Cardiac muscle cell (in vitro differentiated cells and primary cell): ENCODE measurements at places on chromosomes 7 and 10.

GRCh38 chr7:92095380-92095779, 38.9 kb downstream of the CYP51A1 start:
- no peak for DNase-seq

DNA sequence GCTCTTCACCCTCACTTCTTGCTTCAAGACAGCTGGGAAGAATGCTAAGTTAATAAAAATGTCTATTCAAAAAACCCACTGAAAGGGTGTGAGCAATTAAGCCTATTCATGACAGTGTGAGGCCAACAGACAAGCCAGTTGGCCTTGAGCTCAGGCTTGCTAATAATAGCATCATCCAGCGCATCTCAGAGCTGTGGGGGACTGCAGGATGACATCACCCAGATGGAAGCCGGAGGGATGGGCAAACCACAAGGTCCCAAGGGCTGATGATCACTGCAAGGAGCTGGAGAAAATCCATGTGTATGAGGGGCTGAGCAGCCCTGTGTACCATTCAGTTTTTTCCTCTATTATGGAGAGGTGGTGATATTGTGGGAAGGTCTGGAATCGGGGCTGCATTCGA, 770.4 kb downstream of the TNS3 start:
- no peak for DNase-seq

DNA sequence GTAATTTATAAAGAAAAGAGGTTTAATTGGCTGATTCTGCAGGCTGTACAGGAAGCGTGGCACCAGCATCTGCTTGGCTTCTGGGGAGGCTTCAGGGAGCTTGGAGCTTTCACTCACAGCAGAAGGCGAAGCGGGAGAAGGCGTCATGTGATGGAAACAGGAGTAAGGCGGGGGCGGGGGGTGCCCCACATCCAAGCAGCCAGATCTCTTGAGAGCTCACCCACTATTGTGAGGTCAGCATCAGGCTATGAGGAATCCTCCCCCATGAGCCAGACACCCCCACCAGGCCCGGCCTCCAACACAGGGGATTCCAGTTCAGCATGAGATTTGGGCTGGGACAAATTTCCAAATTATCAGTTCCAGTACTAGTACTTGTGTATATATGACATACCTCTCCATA, 46.2 kb downstream of the WDR37 start:
- no peak for DNase-seq

- no peak for DNase-seq
Observed at GRCh38 chr7:134654104-134654775, 7.6 kb downstream of the BPGM start.

GRCh38 chr10:85510682-85511081, 855.9 kb downstream of the GRID1 start:
- DNase-seq: no peak

GRCh38 chr10:88926566-88927415, 25.8 kb downstream of the ACTA2 start:
- peak; percentile 96 for DNase-seq

DNA sequence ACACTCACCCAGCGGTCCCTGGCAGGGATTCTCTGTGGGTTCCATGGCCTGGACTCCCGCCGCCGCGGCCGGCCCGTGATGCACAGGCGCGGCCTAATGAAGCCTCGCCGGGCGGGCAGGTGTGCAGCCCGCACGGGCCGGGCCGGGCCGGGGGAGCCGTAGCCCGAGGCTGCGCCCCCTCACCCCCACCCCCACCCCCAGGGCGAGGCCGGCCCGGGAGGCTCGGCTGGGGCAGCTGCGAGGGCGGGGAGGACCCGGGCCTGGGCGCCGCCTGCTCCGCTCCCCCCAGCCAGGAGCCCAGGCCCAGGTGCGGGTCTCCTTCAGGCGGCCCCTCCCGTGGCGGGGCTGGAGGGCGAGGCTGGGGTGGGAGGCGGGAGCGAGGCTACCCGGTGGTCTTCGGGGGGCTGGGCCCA, at the start of gene NOBOX:
TSS of gene NOBOX (minus strand) at position 45 of the 413 bp plus-strand sequence.
- no peak for DNase-seq

DNA sequence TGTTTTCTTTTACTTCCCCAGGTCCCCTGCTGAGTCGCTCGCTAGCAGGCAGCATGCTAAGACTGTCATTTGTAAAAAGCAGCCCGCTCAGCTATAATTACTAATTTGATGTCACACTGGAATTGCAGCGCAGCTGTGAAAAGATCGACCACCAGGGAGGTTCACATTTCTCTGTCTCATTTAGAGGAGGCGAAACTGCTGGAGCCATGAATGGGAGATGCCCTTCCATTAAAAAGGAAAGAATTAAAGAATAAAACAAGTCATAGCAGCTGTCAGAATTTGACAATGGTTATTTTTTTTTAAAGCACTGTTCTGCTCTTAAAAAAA, 153.5 kb downstream of the PIP4K2A start:
- DNase-seq: no peak

DNA sequence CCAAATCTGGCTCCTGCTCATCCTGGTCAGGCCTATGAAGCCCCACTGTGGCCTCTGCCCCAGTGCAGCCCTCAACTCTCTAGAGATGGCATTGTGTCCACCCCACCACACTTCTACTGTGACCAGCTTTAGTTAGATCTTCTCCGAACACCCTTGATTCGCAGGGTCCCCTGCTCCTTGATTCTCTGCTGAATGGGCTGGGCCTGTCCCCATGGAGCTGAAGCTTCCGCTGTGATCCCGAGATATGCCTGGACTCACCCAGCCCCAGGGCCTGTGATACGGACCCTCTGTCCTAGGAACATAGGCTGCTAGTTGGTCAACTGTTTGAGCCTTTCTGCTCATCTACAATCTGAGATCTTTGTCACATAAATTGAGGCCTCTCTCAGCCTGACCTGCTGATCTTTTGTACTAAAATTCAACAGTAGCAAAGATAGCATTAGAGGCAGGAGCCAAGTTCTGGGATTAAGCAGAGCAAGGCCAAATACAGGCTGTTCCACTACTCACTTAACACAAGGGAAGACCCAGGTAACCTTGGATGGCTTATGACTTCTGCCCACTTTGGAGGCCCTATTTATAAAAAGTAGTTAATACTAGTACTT, 6.5 kb upstream of the PPIF start:
- DNase-seq: no peak

DNA sequence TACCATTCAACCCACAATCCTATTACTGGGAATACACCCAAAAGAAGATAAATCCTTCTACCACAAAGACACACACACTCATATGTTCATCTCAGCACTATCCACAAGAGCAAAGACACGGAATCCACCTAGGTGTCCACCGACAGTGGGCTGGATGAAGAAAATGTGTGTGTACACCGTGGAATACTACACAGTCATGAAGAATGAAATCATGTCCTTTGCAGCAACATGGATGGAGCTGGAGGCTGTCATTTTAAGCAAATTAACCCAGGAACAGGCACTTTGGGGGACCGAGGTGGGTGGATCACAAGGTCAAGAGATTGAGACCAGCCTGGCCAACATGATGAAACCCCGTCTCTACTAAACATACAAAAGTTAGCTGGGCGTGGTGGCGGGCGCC, 8.3 kb upstream of the FOXL3 start:
- DNase-seq: no peak

GRCh38 chr7:107726356-107727130, 17.4 kb upstream of the CBLL1 start:
- no peak for DNase-seq

DNA sequence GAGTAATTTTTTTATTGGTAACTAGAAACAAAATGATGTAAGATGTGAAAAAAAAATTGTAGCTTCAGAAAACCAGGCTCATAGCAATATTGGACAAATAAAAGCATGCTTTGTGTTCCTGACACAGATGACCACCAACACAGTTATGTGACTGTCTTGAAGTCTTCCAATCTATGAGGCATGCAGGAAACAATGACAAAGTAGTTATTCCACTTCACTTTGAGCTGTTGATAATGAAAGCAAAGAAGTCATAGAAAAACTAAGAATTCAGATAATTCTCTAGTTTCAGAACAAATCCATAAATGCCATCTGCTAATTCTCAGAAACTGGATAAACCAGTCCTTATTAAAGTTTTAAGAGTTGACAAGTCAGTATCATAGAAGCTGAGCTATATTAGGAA, 378.4 kb upstream of the SEMA3D start:
- peak; percentile 7 for DNase-seq

DNA sequence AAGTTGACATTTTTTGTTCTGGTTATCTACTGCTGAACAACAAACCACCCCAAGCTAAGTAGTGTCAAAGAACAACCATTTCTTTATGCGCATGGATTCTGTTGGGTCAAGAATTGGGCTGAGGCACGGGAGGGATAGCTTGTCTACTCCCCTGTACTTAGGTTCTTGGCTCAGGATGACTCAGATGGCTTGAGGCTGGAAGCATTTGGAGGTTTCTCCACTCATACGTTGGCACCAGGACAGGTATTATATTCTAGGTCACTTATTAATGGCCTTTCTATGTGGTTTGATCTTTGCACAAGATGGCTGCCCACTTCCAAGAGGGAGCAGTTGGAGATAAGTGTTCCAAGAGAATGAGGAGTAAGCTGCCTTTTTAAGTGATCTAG, 11.8 kb upstream of the TFAM start:
- DNase-seq: no peak

DNA sequence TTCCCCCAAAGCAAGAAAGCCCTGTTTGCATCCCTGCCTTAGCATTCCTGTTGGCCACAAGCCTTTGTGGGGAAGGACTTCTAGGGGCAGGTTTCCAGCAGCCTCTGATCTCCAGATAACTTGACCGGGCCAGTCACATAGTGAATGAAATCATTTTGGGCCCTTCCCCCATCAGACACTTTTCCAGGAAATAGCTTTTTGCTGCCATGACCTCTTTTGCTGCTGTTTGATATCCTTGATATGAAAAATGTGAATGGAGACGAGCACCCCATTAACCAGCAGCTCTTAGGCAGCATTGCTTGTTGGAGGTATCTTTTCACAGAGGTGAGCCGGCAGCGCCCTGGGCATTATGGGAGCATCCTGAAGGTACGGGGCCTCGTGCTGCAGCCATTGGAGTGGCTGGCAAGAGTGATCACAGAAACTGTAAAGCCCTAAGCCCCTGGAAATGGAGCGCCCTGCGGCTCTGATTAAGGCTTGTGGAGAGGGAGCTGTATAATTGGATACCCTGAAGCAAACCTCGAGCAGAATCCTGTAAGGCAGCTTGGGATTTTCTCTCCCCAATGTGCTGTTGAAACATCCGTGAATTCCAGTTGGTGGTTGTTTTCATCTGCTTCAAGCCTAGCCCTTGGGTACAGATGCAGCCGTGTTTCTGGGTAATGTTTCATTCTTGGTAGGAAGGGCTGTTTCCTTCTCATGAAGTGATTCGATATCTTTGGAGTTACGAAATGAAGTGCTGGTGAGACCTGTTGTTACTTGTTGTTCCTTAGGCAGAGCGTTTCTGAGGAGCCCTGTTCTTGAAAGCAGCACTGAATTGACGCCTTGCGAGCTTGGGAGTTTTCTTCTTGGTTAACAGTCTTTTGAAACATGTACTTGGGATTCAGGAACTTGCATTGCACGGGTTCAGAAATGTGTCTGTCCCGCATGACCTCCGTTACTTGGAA, 179.0 kb downstream of the PTEN start:
- DNase-seq: peak; percentile 46

DNA sequence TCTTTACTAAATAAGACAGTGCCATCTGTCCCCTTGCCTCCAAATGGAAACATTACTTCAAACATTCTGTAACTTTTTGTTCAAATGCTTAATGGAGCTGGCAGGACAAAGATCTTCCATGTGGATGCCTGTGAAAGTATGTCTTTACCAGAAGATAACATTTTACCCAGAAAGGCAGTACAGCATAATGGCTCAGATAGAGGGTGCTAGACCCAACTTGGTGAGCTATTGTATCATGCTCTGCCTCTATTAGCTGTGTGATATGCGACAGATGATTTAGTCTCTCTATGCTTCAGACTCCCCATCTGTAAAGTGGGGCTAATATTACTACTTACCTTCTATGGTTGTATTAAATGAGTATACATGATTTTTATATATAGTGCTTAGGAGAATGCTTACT, 8.8 kb upstream of the SMKR1 start:
- no peak for DNase-seq

- peak; percentile 5 for DNase-seq
Observed at GRCh38 chr10:15748126-15748525, 28.4 kb upstream of the ITGA8 start.

GRCh38 chr10:11144626-11145494, 127.2 kb downstream of the CELF2 start:
- peak; percentile 28 for DNase-seq

DNA sequence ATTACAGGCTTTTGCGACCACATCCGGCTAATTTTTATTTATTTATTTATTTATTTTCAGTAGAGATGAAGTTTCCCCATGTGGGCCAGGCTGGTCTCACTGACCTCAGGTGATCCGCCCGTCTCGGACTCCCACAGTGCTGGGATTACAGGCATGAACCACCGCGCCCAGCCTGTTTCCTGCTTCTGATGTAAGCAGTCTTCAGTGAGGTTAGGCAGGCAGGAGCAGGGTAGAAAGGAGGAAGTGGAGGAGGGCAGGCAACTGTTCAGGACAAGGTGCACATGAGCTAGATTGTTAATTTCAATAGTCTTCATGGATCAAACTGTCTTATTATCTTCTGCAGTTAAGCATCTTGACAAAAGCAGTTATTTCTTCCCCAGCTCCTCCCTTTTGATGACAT, 605.0 kb downstream of the CCSER2 start:
- DNase-seq: no peak

GRCh38 chr7:87218796-87219544, 562 bp downstream of the TMEM243 start:
- peak; percentile 72 for DNase-seq

DNA sequence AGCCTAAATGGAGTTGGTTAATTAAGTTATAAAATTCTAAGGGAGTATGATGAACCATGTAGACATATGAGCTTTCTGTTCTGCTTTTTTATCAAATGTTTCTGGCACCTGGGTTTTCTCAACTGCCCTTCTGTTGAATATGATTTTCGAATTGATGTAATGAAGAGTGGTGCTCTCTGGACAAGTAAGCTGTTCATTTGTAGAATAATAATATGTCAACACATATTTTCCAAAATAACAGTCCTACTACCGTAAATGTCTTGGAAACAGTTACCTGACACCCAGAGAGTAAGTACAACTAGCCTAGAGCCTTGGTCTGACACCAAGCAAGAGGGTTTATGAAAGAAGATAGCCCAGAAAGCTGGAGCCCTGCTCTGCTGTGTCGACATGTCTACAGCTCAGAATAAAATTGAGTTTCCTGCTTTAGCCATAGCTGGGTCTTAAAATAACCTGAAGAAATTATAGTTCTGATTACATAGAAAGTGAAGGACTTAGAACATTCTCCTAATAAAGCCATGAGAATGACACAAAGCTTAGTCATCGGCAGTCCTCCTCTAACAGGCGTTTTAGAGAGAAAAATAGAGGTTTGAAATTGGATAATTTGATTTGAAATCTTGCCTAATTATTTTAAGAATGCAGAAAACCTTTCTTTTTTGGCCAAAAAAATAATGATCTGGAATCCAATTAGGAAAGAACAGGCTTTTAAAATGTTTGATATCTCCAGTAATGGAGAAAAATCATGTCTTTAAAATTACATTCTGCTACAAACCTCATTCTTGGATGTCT, 25.1 kb downstream of the HDAC9 start:
- no peak for DNase-seq

GRCh38 chr10:113297226-113297625, 255.6 kb upstream of the HABP2 start:
- no peak for DNase-seq
